GM23248 (cell line): ENCODE measurements at places on chromosomes 2 and 18. TPM values are rescaled to one million over a fixed set of nuclear protein-coding genes. Genes with fewer than 3 reads are reported as not detected.
A peak's percentile ranks its signal among the peaks of the same experiment; 100 is the strongest.

DNA sequence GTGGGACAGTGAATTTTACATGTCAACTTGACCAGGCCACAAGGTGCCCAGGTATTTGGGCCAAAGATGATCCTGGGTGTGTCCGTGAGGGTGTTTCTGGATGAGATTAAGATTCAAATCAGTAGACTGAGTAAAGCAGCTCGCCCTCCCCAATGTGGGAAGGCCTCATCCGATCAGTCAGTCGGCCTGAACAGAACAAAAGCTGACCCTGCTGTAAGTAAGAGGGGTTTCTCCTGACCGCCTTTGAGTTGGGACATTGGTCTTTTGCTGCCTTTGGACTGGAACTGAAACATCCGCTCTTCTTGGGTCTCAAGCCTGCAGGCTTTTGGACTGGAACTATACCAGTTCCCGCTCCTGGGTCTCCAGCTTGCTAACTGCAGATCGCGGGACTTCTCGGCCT lies 233.3 kb downstream of the KLHL29 start:
- no peak overlapping the region for H3K4me3 ChIP-seq
- H3K4me1 ChIP-seq = peaks cover 12% of the 10 kb centered on the region
- no peaks in the 10 kb centered on the region for H3K27me3 ChIP-seq

DNA sequence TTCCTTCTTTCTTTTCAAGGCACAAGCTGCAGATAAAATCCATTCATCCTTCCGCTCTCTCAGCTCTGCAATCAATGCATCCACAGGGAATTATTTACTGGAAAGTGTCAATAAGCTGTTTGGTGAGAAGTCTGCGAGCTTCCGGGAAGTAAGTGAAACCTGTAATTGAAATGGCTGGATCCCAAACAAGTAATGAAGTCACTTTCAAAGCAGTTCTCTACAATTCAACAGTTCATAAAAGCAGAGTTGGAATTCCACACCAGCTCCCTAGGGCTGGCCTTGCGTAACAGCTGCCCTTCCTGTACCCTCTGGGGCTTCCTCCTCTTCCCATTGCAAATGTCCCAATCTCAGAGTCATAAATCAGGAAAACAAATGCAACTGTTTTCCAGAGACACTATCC lies 9.6 kb downstream of the SERPINB2 start:
- H3K4me1 ChIP-seq = no peaks in the 10 kb centered on the region
- H3K4me3 ChIP-seq = no peak overlapping the region
- H3K27me3 ChIP-seq = no peaks in the 10 kb centered on the region
- no peak overlapping the region for H3K27ac ChIP-seq
- no peaks in the 10 kb centered on the region for H3K36me3 ChIP-seq

GRCh38 chr18:3773303-3773702 lies 323.3 kb downstream of the TGIF1 start:
- H3K4me1 ChIP-seq = peaks cover 5% of the 10 kb centered on the region; the same call in 1 of the 2 replicates
- H3K27me3 ChIP-seq = no peaks in the 10 kb centered on the region
- no peaks in the 10 kb centered on the region for H3K36me3 ChIP-seq
- peak; percentile 2 for DNase-seq
- H3K27ac ChIP-seq = no peak overlapping the region

The AMER3 gene
- not detected in 2 replicates for total RNA-seq

GRCh38 chr2:128385365-128385764 lies 66.7 kb upstream of the HS6ST1 start:
- peaks cover 10% of the 10 kb centered on the region for H3K4me1 ChIP-seq
- no peak overlapping the region for H3K4me3 ChIP-seq
- no peaks in the 10 kb centered on the region for H3K27me3 ChIP-seq

DNA sequence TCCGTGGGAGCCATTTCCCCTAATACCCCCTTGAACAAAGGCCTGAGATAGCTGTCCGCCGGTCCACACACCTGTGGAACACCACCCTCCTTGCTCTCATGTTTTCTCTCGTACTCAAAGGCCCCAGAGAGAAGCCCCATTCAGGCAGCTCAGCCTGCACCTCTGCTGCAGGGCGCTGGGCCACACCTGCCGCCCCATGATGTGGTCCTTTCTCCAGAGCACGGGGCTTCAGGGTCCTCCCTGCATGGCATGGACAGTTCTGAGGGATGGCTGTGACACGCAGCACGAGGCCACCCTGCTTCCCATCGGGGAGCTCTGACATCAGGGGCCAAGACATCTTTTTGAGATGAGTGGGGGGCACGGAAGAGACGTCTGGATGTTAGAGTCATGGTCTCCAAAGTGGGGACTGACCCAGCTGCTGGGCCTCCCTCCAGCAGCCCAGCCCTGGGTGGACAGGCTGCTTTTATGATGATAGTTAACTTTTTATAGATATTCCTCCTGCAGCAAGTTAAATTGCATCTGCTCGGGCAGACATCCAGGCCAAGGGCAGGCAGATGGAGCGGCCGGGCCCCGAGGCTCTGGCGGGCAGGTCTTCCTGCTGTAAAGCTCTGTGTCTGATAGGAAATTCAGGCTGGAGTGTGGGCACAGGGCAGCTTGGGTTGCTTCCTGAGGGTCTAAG lies 56.7 kb downstream of the SDC1 start:
- no peaks in the 10 kb centered on the region for H3K27me3 ChIP-seq
- no peak for DNase-seq
- peaks cover 17% of the 10 kb centered on the region for H3K4me1 ChIP-seq
- no peak overlapping the region for H3K4me3 ChIP-seq

DNA sequence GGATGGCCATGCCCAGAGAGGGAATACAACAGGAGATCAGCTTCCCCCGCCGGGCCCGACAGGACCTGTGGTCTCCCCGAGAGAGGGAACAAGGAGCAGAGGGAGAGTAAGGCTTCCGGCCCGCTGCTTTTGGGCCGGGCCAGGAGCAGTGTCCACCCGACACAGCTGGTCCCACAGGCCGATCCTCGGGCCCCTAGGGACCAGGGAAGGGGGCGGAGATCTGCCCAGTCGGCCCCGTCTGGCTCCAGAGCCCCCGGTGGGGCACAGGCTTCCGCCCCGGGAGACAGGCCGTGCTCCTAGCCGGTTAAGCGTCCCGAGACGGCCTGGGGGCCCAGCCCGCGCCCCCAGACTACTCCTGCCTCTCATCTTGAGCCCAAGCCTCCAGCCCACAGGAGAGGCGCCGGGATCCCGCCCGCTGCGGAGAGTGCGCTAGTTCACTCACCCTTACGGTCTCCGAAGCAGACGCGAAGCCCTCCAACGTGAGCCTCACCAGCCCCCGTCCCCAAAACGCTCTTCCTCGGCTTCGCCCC lies at the start of gene MCFD2:
Gene MCFD2, minus strand, starts transcription at position 526 of the 530 bp plus-strand sequence. CDS start 6,635 bp downstream, outside the sequence.
- peak within 1 kb of the TSS; percentile 87 for H3K27ac ChIP-seq
- no peaks in the 10 kb centered on the region for H3K27me3 ChIP-seq
- H3K4me1 ChIP-seq = peaks cover 32% of the 10 kb centered on the region
- 0 out of 2 replicates have a peak, but pooled peaks cover 8% of the 10 kb centered on the region for H3K36me3 ChIP-seq

The TEKT4 gene
- not detected in 2 replicates for total RNA-seq

GRCh38 chr18:24538414-24539264 lies 78.2 kb downstream of the HRH4 start:
- H3K27ac ChIP-seq = no peak overlapping the region
- H3K36me3 ChIP-seq = no peaks in the 10 kb centered on the region
- DNase-seq = no peak
- no peaks in the 10 kb centered on the region for H3K27me3 ChIP-seq
- H3K4me1 ChIP-seq = peaks cover 14% of the 10 kb centered on the region

The DGKD gene
- 4.0 and 5.1 TPM in 2 replicates for total RNA-seq

The RAX gene
- total RNA-seq = not detected in 2 replicates

DNA sequence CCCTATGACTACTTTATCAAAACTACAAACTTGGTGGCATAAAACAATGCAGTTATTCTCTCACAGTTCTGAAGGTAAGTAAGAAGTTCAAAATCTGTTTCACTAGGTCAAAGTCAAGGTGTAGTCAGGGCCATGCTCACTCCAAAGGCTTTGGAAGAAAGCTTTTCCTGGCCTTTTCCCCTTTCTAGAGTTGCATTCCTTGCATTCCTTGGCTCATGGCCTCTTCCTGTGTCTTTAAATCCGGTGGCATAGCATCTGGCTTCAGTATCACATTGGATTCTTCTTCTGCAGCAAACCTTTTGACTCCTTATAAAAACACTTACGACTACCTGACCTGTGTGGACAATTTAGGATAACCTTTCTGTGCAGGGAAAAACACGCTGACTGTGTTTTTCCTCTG lies 543.5 kb upstream of the HNMT start:
- no peak overlapping the region for H3K27ac ChIP-seq
- no peaks in the 10 kb centered on the region for H3K4me1 ChIP-seq
- no peaks in the 10 kb centered on the region for H3K36me3 ChIP-seq
- DNase-seq = peak; percentile 18
- H3K27me3 ChIP-seq = no peaks in the 10 kb centered on the region
